ENCODE measurements at places on chromosomes 3 and 15.

- DNase-seq: no peak
These were observed 102.7 kb downstream of the OSBPL10 start for GRCh38 chr3:31878231-31878838.

GRCh38 chr3:154842536-154842935 is 237.6 kb upstream of the MME start:
- DNase-seq: no peak

- no peak for DNase-seq
These were observed 4.4 kb downstream of the PAK6 start for GRCh38 chr15:40243126-40243810.

DNA sequence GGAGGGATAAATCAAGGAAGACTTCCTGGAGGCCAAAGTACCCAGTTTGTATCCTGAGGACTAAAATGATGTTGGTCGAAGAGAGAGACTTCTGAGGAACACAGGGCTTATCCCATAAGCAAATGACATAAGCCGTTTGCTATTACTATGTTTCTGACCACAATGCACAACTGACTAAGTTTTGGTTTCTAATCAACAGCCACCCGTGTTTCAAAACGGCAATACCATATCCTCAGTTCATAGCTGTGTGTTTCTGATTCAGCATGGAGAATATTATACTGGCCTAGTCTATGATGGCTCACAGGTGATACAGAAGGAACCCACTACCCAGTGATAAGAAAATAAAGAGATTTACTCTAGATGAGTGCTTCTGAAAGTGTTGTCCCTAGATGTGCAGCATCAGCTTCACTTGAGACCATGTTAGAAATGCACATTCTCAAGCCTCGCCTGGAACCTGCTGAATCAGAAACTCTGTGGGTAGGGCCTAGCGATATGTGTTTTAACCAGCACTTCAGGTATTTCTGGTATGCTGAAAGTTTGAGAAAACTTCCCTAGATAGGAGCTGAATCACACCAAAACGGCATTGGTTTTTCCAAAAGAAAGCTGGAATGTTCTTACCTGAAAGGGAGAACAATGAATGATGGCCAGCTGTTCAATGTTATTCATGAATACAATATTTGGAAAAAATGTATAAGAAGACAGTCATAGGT is 639.7 kb upstream of the NR2F2 start:
- no peak for DNase-seq

DNA sequence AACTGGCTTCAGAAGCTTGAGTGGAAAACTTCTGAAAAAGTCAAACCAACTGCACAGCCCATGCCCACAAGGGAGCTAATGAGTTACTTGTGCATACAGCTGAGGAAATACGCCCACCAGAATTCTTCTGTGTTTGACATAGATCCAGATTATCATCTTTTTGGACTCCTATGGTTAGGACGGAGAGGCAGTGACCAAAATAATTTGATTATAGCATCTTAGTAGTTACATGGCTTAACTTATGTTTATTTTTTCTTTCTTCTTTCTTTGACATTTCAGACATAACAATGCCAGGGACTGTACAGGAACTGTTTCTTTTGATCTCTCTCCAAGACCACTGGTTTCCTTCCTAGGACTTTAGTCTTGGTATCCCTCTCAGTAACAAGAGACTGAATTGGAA is 246.1 kb upstream of the RASGRP1 start:
- no peak for DNase-seq

- no peak for DNase-seq
These were observed 229.5 kb upstream of the PRICKLE2 start for GRCh38 chr3:64454768-64455167.

DNA sequence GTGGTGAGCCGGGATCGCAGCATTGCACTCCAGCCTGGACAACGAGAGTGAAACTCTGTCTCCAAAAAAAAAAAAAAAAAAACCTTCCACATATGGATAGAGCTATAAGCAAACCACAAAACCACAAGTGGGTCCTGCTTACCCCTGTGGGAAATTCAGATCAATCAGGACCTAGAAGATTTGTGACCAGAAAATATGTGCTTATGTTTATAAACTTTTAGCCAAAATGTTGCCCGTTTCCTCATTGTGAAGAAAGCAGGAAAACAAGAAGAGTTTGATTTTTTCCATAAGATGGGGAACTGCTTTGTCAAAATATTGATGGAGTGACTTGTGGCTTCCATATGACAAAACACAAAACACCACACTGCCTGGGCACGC is 3.4 kb upstream of the SLC25A38 start:
- no peak for DNase-seq

GRCh38 chr3:170765419-170766078 is 104.4 kb downstream of the RPL22L1 start:
- no peak for DNase-seq

- no peak for DNase-seq
These were observed 102.6 kb upstream of the ZPLD1 start for GRCh38 chr3:102332205-102332604.

DNA sequence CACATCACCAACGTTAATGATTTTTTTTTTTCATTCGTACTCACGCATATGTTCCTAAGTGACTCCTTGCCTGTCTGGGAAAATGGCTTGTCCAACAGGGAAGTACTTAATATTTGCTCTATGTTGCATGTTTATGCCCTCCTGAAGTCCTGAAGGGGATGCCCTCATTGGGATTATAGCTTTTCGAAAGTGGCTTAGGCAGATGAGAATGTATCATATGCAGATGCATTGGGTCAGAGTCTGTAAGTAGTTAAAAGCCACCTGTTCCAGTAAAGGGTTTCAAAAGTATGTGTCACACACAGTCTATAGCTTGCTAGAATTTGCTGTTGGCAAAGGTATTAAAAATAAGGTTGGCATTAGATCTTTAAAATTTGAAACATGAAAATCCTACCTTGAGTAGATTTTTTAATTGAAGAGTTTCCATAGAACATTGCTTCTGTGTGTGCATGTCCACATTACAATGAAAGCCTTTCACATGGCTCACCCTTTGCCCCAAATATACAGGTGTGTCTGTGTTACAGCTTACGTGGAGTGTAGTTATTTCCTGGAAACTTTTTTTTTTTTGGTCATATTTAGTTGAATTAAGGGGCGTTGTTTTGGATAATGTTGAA is 2.1 kb downstream of the ABHD17C start:
- no peak for DNase-seq

DNA sequence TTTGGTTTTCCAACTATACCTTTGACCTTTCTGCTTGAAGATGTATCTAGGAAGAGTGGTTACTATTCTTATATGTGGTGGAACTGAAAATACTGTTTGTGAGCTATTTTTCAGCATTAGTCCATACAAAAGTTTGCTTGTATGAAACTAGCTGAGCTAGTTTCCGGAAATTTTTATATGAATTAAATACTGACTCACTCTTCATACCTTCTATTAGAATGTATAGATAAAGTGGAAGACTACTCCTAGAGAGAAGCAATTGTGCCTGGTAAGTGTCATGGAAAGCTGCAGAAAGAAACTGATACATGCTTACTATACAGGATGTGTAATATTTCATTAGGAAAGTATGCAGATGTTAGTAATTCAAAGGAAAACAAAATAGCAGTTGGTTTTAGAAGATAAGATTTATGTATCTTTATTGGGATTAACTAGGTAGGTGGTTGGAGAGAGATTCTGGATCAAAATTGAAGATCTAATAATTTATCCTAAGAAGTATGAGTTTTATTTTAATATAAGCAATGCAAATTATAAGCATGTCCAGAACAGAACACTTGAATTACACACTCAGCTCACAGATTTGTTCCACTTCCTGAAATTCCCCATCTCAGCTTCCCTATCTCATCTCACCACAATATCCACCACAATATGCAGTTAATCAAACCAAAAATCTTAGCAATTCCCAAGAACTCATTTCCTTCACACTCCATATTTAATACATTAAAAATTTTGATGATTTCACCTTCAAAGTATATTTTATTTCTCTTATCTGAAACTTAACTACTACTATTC is 82.8 kb downstream of the BCHE start:
- DNase-seq: no peak

GRCh38 chr3:105674437-105675065 is 194.3 kb downstream of the CBLB start:
- DNase-seq: no peak
